ENCODE measurements at places on chromosomes 4 and X. TPM values are rescaled to one million over a fixed set of nuclear protein-coding genes. Genes with fewer than 3 reads are reported as not detected.

Gene DCX
- polyA plus RNA-seq: not detected

Gene LPAR4
- 0.25 TPM for polyA plus RNA-seq

Gene WDFY3
- polyA plus RNA-seq: 42.7 TPM

Gene NOX1
- polyA plus RNA-seq: not detected

Gene GIMD1
- polyA plus RNA-seq: not detected

Gene FHIP1A
- 0.19 TPM for polyA plus RNA-seq

Gene LRAT
- polyA plus RNA-seq: not detected

Gene PRKG2
- polyA plus RNA-seq: not detected

DNA sequence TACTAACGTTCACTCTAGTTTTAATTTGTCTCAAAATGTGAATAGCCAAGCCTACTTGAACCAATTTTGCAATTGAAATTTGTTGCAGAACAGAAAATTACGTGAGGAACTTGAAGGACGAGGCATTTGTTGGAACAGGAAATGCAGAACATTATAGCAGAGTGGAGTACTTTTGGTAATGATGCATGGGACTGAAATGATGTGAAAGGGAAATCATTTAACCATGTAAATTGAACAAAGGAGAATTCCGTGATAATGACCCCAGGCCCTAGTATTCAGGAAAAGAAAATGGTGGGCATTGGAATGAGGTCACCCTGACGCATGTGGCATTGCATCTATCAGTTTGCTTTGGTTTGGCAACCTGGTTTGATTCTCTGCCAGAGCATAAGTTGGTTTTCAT lies 44.9 kb upstream of the BEND4 start:
- DNase-seq: no peak

- no peak for DNase-seq
These were observed 206.6 kb downstream of the PTTG2 start for GRCh38 chr4:38166768-38167167.

- DNase-seq: no peak
These were observed 759.9 kb downstream of the PDHA2 start for GRCh38 chr4:96599752-96600151.

- DNase-seq: peak; percentile 94
These were observed 36.3 kb downstream of the SNCA start for GRCh38 chr4:89800527-89801103.

- DNase-seq: no peak
These were observed 34.1 kb downstream of the TRIM2 start for GRCh38 chr4:153238135-153238919.

- no peak for DNase-seq
These were observed 10.4 kb downstream of the ACOT9 start for GRCh38 chrX:23732704-23733103.

DNA sequence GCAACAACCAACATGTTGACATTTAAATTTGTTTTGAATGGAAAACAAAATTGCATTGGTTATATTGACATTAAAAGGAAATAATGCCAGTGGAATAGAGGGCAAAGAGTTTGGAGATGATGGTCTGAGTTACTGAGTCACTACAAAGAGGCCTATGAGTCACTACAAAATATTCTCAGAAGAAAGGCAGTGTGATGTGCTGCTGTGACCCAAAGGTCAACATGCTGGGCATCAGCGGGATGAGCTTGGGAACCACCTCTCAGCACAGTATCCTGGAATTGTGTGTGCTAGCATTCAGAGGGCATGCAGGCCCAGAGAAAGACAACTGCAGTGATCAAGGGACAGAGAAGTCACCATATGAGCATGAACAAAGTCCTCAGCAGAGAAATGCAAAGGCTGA lies 2.8 kb downstream of the CMC4 start:
- DNase-seq: peak; percentile 44

GRCh38 chrX:38138157-38138891 lies 82.3 kb downstream of the SRPX start:
- peak; percentile 13 for DNase-seq

GRCh38 chr4:3852309-3852708 lies 86.1 kb downstream of the ADRA2C start:
- DNase-seq: no peak

DNA sequence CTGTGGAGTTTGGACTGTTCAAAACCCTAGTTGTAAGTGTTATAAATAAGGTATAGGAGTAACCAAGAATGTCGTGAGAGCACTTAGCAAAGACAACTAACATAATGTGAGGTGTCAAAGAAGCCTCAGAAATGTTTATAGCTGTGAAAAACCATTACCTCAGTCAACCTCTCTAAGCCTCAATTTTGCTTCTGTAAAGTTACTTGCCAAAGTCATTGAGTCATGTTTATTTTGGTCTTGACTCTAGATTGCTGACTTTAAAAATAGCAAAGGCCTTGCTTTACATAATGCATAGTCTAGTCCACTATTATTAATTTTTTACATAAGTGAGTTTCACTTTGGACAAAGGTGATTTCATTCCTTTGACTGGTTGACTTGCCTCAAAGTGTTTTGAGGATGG lies 257.6 kb upstream of the CXXC4 start:
- DNase-seq: no peak
